ENCODE measurements at places on chromosomes 3 and 15. TPM values are rescaled to one million over a fixed set of nuclear protein-coding genes. Genes with fewer than 3 reads are reported as not detected.

DNA sequence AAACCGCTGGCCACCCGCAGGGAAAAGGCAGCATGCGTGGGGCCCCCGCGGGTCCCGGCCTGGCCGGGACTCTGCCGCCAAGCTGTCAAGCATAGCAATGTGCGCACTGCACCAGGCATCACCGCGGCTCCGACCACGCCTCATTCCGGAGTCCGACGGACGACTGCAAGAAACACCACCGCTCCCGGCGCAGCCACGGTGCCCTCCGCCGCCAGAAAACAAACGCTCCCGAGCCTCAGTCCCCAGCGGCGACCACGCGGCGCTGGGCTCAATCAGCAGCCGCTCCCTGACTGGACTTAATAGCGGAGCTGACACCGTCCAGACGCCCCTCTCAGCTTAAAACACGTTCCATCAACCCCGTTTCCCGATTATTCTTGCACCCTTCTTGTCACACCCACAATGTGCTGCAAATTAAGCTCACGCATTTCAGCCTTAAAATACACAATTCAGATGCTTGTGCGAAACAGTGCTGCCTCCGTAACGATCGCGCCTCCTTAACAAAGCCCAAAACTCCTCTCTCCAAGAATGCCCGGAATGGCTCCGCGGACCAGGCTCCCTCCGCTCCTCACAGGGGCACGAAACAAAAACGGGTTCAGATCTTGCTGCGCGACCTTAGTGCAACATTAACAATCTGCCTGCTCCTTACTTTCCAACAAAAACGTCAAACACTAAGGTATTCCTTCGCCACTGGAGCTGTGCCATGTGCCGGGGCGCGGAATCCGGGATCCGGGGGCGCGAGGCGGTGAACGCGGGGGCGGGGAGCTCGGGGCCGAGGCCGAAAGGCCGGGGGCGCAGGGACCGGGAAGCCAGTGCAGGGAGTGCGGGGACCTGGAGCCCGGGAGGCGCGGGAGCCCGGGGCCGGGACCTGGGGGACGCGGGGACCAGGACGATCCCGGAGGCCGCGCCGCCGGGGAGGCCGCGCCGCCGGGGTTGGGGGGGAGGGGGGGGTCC is 655 bp downstream of the CYFIP1 start:
- DNase-seq, result peak; percentile 72

DNA sequence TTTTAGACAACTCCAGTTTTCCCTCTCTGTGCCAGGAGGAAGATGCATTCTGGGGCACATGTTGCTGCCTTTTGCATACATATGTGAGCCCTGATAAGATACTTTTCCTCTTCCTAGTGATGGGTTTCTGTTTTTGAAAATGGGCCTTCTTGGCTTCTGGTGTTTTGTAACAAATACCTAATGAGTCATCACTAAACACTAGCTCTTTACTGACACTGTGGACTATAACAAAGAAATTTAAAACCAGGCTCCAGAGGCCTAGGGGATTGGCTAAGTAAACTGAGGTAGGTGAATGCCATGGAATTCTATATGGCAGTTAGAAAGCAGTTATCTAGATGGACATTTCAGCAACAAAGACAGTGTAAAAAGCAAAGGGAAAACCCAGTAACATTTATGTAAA is 93.4 kb upstream of the NR2E3 start:
- no peak for DNase-seq

DNA sequence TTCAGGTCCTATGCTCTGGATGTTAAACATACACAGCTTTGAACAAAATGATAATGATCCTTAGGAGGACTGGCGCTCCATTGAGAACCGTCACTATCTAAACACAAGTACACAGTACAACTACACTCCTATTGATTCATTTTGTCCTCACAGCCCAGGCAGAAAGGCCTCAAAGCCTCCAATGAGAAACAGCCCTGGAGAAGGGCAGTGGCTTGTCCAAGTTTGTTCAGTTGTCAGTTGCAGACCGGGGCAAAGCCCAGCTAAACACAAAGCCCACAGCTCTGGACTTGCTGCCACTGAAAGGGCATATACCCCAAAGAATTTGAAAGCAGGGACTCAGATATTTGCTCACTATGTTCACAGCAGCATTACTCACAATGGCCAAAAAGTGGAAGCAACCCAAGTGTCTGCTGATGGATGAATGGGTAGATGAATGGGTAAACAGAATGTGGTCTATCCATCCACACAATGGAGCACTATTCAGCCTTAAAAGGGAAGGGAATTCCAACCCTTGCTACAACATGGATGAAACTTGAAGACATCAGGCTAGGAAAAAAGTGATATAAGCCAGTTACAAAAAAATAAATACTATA is 34.7 kb downstream of the NUP210 start:
- DNase-seq, result no peak

DNA sequence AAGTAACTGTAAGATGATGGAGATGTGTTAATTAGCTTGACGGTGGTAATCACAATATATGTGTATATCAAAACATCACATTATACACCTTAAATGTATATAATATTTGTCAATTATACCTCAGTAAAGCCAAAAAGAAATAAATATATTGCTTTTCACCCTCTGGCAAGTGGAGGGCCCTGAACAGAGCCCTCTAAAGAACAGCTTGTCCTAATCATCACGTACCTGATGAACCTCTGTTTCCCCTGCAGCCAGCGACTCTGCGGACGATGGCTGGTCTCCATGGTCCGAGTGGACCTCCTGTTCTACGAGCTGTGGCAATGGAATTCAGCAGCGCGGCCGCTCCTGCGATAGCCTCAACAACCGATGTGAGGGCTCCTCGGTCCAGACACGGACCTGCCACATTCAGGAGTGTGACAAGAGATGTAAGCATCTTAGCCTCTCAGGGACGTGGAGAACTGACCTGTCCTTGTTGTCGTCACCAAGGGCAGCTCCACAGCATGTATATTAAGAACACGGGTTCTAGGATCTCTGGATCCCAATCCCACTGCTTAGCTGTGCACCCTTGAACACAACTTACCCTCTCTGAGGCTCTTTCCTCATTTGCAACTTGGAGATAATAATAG is 6.3 kb downstream of the THBS1 start:
- no peak for DNase-seq

DNA sequence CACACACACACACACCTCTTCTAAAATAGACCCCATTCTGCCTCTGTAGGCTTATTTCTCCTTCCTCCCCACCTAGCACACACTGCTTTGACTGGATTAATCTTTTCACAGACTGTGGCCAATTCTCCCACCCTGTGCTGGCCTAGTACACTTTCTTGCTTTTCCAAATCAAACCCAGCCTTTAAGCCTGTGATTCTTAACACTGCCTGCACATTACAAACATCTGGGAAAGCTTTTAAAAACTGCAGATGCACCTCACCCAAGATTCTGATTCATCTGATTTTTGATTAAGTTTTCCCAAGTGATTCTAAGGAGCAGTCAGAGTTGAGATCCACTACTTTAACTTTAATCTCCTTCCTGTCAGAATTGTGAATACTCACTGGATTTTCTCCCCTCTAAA is 12.8 kb downstream of the CSNK1G1 start:
- DNase-seq, result no peak

- no peak for DNase-seq
Measured at GRCh38 chr15:63608989-63609388, 11.8 kb downstream of the FBXL22 start.

FANCD2OS gene
- total RNA-seq, result not detected

SCN11A gene
- total RNA-seq, result 0.11 TPM

KNG1 gene
- total RNA-seq, result not detected

NRROS gene
- total RNA-seq, result 1.4 TPM

WDR93 gene
- 0.31 TPM for total RNA-seq

ATP2B2 gene
- total RNA-seq, result 0.86 TPM

DRD3 gene
- not detected for total RNA-seq

EFCC1 gene
- 0.98 TPM for total RNA-seq
